ENCODE measurements at places on chromosomes 3 and 15.

GRCh38 chr3:167467848-167468611, 5.8 kb downstream of the SERPINI2 start:
- no peak for DNase-seq

- DNase-seq: peak; percentile 72
These were observed 68.7 kb downstream of the LRTM1 start for GRCh38 chr3:54859184-54859583.

DNA sequence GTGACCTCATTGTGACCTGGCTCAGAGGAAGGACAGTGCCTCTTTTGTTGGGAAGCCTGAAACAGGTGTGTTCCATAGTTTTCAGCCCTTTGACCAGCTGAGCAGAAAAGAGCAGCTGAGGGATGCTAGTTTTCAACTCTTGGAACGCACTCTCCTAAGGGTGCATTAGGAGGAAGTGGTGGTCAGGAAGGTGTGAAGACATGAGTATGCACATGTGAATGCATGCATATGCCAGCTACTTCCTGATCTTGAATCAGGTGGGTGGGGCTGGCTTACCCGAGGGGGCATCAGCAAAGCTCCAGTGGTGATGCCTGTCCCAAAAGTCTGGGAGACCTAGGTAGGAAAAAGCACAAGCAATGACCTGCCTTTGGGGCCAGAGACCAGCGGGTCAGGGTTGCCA, 23.3 kb upstream of the CEMIP start:
- DNase-seq: no peak

- no peak for DNase-seq
These were observed 20.8 kb upstream of the FAN1 start for GRCh38 chr15:30882849-30883433.

DNA sequence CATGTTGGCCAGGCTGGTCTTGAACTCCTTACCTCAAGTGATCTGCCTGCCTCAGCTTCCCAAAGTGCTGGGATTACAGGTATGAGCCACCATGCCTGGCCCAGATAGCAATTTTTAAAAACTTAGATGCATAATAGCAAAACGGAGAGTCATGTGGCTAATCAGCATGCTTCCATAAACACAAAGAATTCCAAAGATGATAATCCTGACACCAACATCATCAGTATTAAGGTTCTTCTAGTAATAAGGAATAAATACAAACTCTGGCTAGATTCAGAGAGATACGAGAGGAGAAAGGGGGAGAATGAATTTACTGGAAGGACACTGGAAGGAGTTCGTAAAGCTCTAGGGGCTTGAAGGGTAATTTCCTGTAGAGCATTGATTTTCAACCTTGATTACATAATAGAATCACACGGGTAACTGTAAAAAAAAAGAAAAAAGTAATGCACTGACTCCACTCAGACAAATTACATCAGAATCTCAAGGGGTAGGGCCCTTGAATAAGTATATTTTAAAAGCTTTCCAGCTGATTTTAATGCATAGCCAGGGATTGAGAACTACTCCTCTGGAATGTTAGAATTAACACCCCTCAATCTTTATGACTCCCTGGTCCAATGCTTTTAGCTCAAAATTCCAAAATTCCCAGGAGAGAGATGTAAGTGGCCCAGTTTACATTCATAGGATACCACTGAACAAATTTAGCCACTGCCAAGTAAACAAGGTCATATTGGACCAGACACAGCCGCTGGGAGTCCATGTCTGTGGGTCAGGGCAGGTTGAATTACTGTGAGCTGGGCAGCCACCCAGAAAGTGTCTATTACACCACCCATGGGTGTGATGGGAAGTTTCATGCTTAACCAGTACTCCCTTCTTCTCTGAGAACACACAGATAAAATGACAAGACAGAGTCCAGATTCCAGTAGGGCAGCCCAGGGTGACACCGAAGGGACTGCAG, 243.9 kb downstream of the TBL1XR1 start:
- peak; percentile 51 for DNase-seq

DNA sequence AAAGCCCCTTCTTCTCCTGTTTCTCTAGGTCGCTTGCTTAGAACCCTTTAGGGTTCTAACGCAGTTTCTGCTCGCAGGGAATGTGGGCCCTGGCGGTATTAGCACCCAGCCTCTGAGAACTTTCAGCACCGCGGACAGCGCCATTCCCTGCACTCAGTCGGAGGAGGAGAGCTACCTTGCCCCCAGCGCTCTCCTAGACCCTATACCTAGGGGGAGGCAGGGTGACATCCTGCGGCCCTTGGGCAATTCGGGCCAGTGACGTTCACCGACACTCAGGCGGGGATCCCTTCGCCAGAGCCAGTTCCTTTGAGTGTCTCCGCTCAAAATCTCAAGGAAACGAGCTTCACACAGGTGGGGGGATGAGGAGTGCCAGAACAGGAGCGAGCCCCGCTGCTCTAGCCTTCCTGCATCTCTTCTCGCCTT, 1.3 kb downstream of the SLC7A14 start:
- DNase-seq: peak; percentile 59

DNA sequence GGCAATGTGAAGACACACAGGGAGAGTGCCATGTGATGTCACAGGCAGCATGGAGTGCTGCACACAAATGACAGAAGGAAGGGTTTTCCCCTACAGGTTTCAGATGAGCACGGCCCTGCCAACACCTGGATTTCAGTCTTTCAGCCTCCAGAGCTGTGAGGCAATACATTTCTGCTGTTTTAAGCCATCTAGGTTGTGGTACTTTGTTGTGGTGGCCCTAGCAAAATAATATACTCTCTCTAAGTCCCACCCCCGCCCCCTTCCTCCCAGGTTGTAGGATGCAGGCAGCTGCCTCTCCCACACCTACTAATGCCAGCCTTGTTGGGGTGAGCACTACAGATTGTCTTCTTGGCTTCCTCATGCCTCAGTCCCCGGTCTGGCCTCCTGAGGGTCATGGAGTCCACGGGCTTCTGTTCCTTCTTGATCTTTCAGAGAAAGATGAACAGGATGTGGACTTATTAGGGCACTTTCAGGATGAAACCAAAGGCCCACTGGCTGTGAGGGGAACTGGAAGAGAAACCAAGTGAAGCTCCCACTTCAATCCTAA, 180.0 kb downstream of the CD47 start:
- DNase-seq: no peak

DNA sequence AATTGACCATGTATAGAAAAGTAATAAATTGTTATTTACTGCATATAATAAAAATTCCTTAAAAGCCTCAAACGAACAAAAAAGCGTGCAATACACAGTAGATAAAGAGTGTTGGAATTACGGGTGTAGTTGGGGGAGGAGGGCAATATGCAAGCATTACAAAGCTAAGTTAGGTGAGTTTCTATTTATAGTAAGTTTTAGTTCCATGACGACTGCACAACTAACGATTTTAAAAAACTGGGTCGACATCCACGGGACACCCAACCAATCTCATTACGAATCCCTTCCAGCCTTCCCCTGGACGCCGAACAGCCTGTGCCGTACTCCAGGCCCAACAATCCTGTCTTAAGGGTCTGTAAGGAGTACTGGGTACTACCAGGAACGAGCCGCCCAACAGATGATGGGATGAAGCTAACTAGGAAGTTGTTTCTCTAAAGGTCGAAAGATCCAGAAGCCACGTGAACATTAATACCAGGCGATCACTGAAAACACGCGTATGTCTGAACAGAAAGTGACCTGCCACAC, 677 bp downstream of the POLQ start:
- peak; percentile 13 for DNase-seq

GRCh38 chr3:156620901-156621300, 53.5 kb upstream of the TIPARP start:
- DNase-seq: no peak

DNA sequence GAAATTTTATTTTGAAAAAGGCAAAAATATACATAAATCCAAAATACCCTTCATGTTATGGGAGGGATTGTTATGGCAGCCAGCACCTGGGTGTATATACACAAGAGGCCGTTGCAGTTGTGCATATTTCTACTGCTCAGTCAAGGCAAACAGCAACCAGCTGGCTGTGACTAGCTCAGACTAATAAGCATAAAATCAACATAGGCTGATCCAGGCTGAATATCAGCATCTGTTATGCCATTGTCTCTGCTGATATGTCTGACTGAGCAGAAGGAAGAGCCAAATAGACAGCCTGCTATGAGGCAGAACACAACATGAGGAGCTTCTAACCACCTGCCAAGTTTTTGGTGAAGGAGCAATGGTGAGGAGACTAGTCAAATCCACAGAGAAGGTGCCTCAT, 457.5 kb upstream of the ALCAM start:
- peak; percentile 74 for DNase-seq

DNA sequence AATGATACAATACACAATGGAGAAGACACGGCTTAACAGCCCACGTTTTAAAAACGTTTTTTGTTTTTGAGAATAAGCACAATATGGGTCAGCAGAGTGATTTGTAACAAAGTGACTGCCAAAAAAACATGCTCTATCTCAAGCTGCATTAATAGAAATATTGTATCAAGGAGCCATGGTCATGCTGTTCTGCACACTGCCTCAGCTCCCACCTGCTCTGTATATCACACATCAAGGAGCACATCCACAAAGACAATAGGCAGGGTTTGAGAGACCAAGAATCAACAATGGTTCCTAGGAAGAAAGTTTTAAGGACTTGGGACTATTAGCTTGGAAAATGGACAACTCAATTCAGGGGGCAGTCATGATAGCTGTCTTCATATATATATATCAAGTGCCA, 6.3 kb upstream of the BBX start:
- no peak for DNase-seq

GRCh38 chr3:59374818-59375211, 325.0 kb upstream of the CFAP20DC start:
- DNase-seq: no peak

GRCh38 chr3:65953301-65953812, 85.4 kb downstream of the MAGI1 start:
- peak; percentile 73 for DNase-seq

DNA sequence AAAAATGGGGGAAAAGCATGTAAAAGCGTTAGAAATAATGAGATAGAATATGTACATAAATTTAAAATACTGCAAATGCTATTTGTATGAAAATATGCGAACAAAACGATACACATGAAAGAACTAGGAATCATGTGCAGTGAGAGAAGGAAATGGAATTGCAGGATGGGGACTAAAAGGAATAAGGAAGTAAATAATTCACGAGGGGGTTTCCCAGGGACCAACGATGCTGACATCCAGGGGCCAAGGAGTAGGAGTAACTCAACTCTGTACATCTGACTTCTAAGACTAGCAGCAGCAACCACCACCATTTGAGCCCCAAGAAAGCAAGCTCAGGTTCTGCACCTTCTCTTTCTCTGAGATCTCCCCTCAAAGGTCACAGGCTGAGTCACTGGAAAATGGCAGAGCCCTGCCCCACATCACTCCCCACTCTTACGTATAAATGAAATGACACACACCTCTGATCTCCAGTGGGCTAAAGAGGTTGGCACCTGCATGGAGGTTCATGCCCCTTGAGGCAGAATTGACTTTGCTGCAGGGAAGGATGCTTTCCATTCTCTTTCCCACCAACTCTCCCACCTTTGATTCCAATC, 100.0 kb upstream of the DLG1 start:
- no peak for DNase-seq

DNA sequence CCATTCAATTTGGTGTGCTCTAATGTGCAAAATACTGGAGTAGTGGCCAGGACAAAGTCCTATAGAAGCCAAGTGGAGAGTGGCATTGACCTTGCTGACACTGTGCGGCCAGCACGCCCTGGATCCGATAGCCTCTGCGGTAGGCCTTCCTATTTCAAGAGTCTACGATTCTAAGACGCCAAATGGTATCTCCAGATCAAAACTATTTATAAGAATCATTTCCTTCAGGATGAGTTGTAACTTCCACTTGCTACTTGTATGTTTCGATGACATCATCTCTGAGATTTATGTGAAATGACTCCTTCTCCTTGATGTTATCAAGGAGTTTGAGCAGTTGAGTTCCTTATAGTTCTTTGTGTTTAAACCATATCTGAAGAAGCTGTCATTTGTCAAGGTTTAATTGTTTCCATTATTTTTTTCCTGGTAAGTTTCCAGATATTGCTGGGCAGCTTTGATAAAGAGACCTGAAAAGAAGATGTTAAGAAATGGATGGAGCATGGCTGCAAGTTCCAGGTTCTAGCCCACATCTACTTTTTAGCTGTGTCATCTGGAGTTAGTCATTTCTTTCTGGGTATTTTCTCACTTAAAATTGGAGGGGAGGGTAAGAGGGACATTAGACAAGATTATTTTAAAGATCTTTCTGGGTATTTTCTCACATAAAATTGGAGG, 71.8 kb downstream of the TMEM44 start:
- DNase-seq: no peak

DNA sequence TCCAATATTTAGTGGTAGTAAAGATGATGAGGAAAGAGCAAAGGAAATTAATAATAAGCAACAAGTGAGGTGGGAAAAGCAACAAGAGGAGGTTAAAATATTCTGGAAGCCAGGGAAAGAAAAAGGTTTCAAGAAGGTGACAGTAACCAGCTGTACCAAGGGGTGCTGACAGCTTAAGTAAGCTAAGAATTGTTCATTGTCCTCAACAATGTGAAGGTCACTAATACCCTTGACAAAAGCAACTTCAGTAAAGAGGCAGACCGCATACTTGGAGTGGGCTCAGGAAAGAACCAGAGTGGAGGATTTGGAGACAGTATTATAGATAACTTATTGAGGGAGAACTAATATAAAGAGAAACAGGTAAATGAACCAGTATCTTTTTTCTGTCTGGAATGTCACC, 116.2 kb downstream of the GBE1 start:
- no peak for DNase-seq

DNA sequence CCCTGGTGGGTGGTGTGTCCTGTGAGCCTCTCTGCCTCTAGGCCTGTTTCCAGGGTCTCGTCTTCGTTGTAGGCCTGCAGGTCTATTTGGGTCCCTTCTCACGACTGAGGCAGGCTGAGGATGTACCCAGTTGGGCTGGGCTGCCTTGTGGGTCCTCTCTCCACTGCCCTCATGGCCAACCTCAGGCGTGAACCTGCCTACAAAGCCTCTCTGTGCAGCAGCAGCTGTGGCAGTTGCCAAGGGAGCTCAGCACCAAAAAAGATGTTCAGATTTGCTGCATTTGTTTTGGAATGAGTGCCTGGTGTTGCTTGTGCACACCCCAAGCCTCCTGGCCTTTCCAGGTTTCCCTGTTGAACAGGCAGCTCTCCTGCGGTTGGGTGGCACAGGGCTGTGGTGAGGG, 13.4 kb downstream of the KLF13 start:
- DNase-seq: no peak

DNA sequence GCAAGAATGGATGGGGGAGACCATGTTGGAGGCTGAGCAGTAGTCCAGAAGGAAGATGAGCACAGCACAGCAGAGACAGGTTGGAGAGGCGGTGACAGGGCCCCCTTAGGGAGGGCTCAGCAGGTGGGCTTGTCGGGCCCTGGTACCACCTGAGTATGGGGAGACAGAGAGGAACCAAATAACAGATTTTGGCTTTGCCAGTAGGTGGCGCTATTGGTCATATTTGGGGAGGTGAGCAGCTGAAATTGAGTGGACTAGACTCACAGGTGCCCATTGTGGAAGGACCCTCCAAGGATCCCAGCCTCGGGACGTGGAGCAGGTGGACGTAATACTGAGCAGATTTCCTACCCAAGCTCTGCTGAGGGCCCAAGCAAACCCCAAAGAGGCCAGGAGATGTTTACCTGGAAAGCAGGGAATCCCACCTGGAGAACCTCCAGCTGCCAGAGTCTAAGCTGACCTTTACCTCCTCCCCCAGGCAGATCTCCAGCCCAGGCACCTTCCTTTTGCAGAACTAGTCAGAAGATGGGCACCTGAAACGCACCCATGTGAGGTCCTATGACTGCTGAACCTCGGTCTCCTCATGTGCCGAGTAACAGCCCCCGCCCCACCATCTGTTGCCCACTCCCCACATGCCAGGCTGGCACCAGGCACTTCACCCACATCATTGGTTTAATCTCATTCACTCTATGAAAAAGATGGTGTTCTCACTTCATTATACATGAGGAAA, 24.6 kb upstream of the CORO2B start:
- DNase-seq: peak; percentile 36

- no peak for DNase-seq
These were observed 12.2 kb upstream of the SLC28A1 start for GRCh38 chr15:84872009-84872910.
